KG1 (cell line): ENCODE measurements at places on chromosomes 11 and 22.
A peak's percentile ranks its signal among the peaks of the same experiment; 100 is the strongest.

GRCh38 chr11:28545536-28545935 is 437.3 kb downstream of the METTL15 start:
- no peak for DNase-seq

- no peak for DNase-seq
Measured at GRCh38 chr11:12234221-12234620, 123.8 kb downstream of the MICAL2 start.

DNA sequence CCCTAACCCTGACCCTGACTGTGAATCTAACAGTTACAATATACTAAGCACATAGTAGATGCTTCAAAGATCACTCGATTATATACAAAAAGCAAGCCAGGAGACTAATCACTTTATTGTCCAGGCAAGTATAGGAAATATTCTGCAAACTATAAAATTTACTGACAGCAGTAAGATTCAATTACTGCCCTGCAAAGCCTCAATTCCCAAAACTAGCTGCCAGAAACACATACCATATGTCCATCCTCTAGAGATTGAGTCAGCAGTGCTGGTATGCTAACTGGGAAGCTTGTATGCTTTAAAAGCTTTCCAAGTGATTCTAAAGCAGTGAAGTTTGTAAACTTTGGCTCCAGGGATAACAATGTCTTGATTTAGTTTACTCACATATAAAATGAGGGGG is 26.1 kb downstream of the CSTF3 start:
- no peak for DNase-seq

- DNase-seq, result no peak
Measured at GRCh38 chr11:102559839-102560238, 29.3 kb upstream of the MMP7 start.

DNA sequence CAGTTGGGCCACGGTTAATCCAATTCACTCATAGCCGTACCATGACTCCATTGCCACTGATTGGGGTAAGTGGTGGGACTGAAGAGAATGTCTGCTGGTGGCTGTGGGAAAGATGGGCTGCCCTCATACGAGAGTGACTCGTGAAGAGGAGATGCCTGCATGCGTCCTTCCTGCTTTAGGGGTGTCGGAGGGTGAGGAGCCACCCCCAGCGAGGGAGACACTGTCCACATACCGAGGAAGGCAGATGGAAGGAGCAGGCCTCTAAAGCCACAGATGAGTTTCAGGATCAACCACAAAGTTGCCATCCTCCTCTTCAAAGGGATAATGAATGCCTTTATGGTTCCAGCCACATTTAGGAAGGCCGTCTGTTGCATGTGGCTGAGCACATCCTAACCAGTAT is 83.2 kb downstream of the GRIK4 start:
- no peak for DNase-seq

DNA sequence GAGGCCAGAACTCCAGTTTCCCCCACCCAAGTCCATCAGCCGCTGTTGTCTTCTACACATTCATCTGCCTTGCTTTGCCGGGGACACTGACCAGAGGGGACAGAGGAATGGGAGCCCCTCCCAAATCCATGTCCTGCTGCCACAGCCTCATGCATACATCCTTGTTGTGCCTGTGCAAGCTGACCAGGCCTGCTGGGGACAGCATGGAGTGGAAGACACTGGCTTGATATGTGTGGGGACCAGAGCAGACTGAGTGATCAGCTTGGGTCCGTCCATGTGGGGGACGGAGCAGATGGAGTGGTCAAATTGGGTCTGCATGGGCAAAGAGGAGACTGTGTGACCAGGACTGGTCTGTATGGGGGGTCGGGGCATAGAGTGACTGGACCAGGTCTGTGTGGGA is 43.8 kb downstream of the KCNC1 start:
- no peak for DNase-seq

DNA sequence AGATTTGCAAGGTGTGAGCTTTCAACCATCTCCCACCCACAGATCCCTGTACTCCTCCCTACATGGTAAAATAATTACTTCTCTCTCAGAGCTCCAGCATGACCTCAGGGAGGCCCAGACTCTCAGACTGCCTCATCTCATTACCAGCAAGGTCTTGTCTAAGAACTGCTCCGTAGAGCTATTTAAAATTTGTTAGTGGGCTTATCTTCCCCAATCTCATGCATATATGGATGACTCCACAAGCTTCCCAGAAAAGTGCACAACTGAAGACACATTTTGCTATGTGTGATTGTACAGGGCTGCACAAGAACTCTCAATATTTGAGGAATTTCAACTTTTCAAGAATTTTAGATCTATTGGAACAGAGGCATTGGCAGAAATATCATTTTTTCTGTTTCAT is 230.3 kb downstream of the CSNK2A3 start:
- no peak for DNase-seq

- no peak for DNase-seq
Measured at GRCh38 chr11:70467201-70468085, 69.1 kb downstream of the CTTN start.

DNA sequence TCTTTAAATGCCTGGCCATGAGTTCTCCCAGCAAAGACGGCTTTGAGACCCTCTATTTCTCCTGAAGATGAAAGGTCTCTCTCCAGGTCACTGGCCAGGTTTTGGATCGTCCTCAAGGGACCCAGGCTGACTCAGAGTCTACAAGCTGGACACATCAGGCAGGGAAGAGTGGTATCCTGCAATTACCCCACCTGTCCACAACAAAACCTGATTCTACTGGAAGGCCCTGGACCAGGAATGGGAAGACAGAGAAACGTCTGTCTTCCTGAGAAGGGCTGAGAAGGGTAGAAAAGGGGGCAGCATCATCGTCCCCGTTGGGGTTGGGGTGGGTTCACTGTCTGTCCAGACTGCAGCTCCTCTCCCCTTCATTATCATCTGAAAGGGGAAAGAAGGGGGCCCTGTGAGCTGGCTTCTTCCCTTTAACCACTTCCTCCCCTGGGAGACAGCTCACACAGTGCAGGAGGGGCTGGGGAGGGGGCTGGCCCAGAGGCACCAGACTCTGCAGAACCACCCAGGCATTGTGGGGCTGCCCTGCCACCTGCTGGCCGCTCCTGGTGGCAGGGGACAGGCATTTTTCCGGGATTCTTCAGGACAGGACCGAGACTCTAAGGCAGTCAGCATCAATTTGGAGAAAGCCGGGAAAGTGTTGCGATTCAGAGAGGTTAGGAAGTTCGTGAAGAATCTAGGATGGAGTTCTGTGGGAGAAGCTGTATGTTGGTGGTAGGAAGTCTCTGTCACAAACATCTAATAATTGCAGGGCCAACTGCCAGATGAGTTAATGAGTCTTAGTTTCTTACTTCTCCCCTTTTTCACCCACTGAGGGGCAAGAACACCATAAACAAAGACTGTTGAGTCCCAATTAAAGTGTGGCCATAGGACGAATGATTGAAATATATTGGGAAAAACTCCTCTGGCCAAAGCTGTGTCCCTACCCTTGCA is 57.6 kb downstream of the SYN3 start:
- DNase-seq, result no peak

GRCh38 chr11:23205156-23205871 is 345.0 kb upstream of the CCDC179 start:
- no peak for DNase-seq

DNA sequence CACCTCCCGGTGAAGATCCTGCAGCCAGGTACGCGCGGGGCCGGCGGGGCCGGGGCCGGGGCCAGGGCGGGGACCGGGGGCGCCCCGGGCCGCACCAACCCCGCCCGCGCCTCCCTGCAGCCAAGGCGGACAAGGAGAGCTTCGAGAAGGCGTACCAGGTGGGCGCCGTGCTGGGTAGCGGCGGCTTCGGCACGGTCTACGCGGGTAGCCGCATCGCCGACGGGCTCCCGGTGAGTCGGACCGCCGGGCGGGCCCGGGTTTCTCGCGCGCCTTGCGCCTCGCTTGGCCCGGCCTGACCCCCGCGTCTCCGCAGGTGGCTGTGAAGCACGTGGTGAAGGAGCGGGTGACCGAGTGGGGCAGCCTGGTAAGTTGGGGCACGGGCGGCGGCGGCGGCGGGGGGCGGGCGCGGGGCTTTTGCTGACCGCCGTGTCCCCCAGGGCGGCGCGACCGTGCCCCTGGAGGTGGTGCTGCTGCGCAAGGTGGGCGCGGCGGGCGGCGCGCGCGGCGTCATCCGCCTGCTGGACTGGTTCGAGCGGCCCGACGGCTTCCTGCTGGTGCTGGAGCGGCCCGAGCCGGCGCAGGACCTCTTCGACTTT is 531 bp downstream of the PIM3 start:
- DNase-seq, result no peak

DNA sequence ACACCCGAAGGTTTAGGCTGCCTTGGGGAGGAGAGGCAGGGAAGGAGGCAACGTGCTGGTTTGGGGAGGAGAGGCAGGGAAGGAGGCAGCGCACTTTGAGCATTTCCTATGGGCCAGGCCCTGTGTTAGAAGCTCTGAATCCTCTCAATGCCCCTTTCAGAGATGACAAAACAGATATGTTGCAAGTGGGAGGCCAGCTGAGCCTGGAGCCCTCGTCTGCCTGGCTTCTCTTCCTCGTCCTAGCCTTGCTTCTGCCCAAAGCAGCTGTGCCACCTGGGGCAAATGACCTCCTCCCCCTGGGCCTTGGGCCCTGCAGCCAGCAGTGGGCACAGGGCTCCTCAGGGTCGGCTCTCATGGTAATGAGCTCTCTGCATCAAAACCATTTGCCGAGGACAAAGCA is 15.3 kb upstream of the LRRC32 start:
- no peak for DNase-seq

DNA sequence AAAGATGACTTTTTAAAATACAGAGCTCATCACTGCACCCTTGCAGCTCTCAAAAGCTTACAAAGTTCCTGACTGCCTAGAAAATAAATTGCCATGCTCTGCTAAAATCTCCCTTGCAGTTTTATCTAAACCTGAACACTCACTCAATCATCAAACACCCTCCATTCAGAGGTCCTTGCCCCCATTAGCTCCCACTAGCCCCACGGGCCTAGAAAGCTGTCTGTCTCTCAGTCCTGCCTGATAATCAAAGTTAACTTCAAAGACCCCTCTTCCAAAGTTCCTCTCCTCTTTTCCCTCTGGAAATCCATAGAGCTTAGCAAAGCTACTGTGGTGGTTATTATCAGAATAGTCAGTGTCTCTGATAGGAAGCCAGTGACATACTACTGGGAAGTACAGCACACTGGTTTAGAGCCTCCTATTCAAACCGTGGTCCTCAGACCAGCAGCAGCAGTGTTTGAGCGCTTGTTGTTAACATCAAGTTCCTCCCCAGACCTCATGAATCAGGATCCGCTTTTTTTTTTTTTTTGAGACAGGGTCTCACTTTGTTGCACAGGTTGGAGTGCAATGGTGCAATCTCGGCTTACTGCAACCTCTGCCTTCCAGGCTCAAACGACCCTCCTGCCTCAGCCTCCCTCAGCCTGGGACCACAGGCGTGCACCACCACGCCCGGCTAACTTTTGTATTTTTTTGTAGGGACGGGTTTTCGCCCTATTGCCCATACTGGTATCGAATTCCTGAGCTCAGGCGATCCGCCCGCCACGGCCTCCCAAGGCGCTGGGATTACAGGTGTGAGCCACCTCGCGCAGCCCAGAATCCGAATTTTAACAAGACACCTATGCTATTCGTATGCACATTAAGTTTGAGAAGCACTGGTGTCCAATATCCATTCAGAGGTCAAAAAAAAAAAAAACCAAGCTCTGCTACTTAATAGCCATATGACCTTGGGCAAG is 1.2 kb downstream of the NDUFC2 start:
- peak; percentile 18 for DNase-seq

- DNase-seq, result no peak
Measured at GRCh38 chr11:12841946-12842630, 167.0 kb upstream of the RASSF10 start.

DNA sequence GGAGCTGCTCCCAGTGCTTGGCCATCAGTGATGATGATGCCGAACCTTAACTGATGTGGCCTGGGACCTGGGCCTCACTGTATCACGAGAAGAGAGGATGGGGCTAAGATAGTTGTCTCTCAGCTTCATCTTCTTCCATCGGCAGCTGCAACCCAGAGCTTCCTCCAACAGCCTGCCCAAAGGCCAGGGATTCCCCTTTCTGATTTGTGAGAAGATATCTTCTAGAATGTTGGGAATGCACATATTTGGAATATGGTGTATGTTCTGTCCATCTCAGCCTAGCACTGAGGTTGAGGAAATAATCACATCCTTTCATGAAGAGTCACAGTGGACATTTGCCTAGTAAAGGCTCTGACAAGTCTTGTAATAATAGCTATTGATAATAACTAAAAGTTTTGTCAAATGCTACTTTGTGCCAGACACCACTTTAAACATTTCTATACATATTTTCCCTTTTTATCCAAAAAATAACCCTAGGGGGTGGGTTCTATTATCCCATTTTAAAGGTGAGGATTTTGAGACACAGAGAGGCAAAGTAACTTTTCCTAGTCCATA is 73.1 kb downstream of the COMMD9 start:
- DNase-seq, result no peak

- DNase-seq, result no peak
Measured at GRCh38 chr11:64245797-64246620, 734 bp downstream of the PPP1R14B start.

- DNase-seq, result no peak
Measured at GRCh38 chr11:116797816-116798215, 6.1 kb upstream of the APOA5 start.

- DNase-seq, result no peak
Measured at GRCh38 chr11:11442791-11443190, 89.7 kb upstream of the CSNK2A3 start.

DNA sequence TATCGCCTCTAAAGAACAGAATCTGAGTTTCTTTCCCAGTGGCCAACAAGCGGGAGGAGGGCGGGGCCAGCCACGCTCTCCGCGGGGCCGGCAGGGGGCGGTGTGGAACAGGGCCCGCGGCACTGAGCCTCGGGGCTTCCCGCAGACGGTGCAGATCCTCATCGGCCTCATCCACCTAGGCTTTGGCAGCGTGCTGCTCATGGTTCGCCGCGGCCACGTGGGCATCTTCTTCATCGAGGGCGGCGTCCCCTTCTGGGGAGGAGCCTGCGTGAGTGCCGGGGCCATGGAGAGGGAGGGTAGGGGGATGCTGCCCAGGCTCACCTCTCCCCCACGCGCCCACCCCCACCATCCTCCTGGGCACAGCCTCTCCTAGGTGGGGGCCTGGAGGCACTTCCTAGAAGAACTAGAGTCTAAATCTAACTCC is 10.7 kb downstream of the MS4A15 start:
- no peak for DNase-seq

GRCh38 chr11:67605231-67606011 is 1.3 kb upstream of the NDUFV1 start:
- no peak for DNase-seq

GRCh38 chr11:115699326-115699725 is 195.1 kb upstream of the CADM1 start:
- DNase-seq, result no peak

DNA sequence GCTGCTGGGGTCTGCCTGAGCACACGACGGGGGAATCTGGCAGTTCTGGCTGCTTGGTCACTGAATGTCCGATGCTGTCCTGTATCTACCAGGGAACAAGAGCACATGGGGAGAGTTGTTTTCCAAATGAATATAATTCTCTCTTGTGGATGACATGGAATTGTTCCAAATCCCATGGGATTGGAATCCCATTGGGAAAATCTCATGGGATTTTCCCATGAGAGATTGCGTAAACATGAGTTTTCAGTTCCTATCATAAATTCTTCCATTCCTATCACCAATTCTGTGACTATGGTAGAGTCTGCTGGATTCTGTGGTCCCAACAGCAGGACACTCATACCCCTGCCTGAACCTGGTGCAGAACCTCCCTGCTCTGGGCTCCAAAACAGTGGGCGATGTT is 35.6 kb upstream of the IGLL5 start:
- no peak for DNase-seq

GRCh38 chr11:62599069-62599696 is 2.5 kb downstream of the MTA2 start:
- peak; percentile 99 for DNase-seq

GRCh38 chr22:38870312-38870741 is 1.7 kb downstream of the CBX6 start:
- peak; percentile 46 for DNase-seq
